Pancreas (tissue), 10 donors: ENCODE measurements at places on chromosomes 2 and 18.

DNA sequence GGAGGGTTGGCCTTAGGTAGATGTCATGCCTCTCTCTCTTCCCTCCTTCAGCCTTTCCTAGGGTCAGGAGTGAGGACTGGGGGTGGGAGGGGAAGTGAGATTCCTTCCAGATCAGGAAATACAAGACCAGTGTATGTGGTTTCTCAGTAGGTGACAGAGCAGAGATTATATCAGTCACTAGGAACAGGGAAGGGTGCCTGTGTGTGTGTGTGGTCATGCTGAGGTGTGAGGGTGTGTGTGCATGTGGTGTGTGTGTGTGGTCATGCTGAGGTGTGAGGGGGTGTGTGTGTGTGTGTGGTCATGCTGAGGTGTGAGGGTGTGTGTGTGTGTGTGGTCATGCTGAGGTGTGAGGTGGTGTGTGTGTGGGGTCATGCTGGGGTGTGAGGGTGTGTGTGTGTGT lies 259.8 kb downstream of the LOXHD1 start:
- DNase-seq, result no peak
- no peak overlapping the region for H3K4me3 ChIP-seq
- no peaks in the 10 kb centered on the region for H3K4me1 ChIP-seq
- no peaks in the 10 kb centered on the region for H3K27me3 ChIP-seq
- H3K36me3 ChIP-seq, result no peaks in the 10 kb centered on the region

DNA sequence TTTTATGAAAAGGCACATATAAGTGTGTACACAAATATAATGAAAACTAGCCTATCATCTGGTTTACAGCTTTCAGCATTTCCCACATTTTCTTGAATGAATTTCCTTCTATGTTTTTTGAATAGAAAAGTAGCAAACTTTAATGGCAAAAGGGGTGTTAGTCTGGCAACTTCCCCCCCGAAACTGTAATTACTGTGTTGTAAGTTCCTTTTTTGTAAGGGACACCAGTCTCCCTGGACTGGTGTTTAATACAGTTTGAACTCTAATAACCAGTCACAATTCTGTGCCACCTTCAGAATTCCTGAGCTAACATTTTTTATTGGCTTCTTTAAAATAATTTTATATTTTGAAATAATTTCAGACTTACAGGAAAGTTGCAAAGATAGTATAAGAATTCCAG lies 94.2 kb downstream of the ACSL3 start:
- H3K27ac ChIP-seq, result no peak overlapping the region
- DNase-seq, result no peak

DNA sequence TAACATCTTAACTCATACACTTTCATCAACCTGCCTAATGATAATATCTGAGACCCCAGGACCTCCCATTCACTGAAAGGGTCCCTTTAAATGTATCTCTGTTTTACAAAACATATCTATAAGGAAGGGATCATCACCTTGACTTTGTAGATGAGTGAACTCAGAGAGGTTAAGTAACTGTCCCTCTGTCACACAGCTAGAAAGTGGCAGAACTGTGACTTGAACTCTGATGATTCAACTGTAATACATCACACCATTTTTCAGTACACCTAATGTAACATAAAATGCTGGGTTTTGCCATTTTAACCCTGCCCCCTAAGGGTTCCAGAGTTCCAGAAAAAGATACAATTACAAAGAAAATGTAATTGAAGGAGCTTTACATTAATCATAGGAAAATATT lies 234.6 kb downstream of the ZEB2 start:
- H3K36me3 ChIP-seq, result no peaks in the 10 kb centered on the region
- no peak overlapping the region for H3K4me3 ChIP-seq
- H3K4me1 ChIP-seq, result no peaks in the 10 kb centered on the region
- DNase-seq, result no peak
- no peak overlapping the region for H3K27ac ChIP-seq

- H3K4me3 ChIP-seq, result no peak overlapping the region
- H3K27ac ChIP-seq, result no peak overlapping the region
- H3K27me3 ChIP-seq, result no peaks in the 10 kb centered on the region
- no peaks in the 10 kb centered on the region for H3K4me1 ChIP-seq
- no peaks in the 10 kb centered on the region for H3K36me3 ChIP-seq
These were observed 115.8 kb downstream of the SS18 start for GRCh38 chr18:25974630-25975077.

DNA sequence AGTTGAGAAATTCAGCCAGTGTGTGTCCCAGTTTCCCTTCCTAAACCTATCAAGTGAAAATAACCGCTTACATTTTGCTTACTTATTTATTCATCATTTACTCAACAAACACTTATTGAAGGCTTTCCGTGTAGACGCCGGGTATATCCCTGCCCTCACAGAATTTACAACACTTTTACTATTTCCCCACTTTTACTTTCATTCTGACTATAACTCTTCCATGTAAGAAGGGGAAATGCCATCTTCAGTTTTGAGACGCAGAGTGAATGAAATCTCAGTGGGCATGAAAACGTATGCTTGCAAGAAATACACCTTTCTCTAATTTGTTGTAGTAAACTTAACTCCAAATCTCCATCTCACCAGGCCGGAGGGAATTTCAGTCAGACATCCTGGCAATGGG lies 251.0 kb upstream of the CHAC2 start:
- no peaks in the 10 kb centered on the region for H3K36me3 ChIP-seq
- H3K4me1 ChIP-seq, result peaks cover 3% of the 10 kb centered on the region
- H3K27me3 ChIP-seq, result no peaks in the 10 kb centered on the region
- no peak overlapping the region for H3K27ac ChIP-seq
- no peak for DNase-seq
- no peak overlapping the region for H3K4me3 ChIP-seq

- no peaks in the 10 kb centered on the region for H3K36me3 ChIP-seq
- no peak overlapping the region for H3K4me3 ChIP-seq
- no peaks in the 10 kb centered on the region for H3K4me1 ChIP-seq
- no peak for DNase-seq
- no peaks in the 10 kb centered on the region for H3K27me3 ChIP-seq
These were observed 52.7 kb downstream of the ATOH8 start for GRCh38 chr2:85806358-85807118.
